ENCODE measurements at places on chromosomes 3 and 15.

GRCh38 chr3:64408770-64409169 lies 183.5 kb upstream of the PRICKLE2 start:
- DNase-seq = no peak

GRCh38 chr3:156761007-156761406 lies 65.1 kb upstream of the LEKR1 start:
- no peak for DNase-seq

- DNase-seq = no peak
Measured at GRCh38 chr15:55695432-55695831, 47.5 kb downstream of the PRTG start.

GRCh38 chr15:46708226-46708625 lies 1009.1 kb upstream of the SEMA6D start:
- no peak for DNase-seq

- DNase-seq = no peak
Measured at GRCh38 chr3:167032267-167032876, 347.7 kb downstream of the ZBBX start.

DNA sequence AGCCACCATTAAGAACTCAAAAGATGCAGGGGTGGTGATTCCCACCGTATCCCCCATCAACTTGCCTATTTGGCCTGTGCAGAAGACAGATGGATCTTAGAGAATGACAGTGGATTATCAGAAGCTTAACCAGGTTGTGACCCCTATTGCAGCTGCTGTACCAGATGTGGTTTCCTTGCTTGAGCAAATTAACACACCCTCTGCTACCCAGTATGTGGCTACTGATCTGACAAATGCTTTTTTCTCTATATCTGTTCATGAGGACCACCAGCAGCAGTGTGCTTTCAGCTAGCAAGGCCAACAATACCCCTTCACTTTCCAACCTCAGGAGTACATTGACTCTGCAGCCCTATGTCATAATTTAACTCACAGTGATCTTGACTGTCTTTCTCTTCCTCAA lies 8.6 kb upstream of the MCF2L2 start:
- no peak for DNase-seq

DNA sequence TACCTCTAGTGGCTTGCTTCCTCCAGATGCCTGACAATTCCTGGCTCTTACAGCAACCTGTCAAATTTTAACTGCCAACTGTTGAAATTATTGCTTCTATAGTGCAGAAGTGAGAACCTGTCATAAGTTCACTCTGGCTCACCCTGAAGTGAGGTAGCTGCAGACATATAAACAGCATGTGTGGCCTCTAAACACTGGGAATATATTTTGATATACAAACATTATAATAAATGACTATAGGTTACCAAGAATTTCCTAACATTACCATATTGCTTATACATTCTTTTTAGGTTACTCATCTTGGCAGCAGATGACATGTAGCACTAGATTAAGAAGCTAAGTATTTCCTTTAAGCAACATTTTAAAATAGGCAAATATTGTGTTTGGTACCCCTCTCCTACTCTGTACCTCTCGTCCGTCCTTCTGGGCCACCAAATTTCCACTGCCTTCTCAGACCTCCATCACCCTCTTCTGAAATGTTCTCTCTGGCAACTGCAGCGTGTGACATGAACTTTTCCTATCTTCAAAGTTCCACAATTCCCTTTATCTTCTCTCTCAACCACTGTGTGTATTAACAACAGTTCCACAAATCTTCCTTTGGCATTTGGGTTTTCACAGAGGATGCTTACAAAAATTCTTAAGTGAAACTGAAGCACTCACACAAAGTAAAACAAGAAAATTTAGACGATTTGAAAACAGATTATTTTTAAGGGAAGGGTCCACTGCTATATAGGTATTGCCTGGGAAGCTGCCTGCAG lies 15.3 kb upstream of the XXYLT1 start:
- no peak for DNase-seq

GRCh38 chr3:69103123-69103522 lies 18.4 kb downstream of the ARL6IP5 start:
- DNase-seq = no peak

DNA sequence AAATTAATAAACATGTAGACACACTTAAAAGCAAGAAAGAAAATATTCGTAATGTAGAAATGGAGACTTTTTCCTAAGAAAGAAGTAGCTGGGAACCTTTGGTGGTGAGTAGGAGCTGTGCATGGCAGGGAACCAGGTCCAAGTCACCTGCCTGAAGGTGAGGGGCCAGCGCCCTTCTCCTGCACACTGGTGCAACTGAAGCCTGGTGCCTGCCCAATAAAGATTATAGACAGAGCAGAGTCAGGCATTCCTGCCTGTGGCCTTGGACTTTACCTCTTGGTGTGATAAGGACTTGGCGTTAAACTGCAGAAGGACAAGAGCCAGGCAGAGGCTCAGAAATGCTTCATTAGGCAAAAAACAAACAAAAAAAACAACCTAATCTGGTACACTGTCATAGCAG lies 14.2 kb downstream of the CFAP91 start:
- DNase-seq = no peak

DNA sequence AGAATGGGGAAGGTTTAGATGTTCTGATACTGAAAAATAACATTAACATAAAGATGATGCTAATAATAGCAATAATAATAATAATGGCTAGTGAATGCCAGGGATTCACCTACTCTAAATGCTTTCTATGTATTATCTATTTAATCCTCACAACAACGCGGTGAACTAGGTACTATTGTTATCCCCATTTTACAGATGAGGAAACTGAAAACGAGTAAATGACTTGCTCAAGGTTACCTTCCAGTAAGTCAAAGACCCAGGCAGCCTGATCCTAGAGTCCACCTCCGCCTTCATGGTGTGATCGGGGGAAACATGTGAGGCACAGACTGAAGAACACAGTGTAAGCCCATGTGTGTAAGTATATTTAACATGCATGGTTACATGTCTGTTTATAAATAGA lies 30.4 kb downstream of the LRRC2 start:
- DNase-seq = no peak

GRCh38 chr3:83625261-83625660 lies 1333.5 kb upstream of the CADM2 start:
- no peak for DNase-seq

DNA sequence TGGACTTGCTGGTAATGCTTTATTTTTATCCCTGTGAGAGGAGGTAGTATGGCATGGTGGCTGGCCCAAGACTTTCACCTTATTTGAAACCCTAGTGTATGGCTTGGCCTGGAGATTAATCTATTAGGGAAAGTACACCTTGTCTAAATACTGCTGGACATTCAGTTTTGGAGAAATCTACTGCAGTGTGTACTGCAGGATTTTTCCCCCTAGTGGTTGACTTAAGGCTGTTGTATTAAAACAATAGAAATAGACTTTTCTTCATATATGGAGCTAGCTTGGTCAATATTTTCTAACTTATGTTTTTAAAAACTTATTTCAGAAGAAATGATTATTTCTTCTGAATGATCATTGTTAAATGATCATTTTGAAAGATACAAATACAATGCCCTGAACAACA lies 13.9 kb upstream of the SLITRK3 start:
- no peak for DNase-seq

GRCh38 chr3:110564674-110565073 lies 506.9 kb upstream of the NECTIN3 start:
- no peak for DNase-seq

DNA sequence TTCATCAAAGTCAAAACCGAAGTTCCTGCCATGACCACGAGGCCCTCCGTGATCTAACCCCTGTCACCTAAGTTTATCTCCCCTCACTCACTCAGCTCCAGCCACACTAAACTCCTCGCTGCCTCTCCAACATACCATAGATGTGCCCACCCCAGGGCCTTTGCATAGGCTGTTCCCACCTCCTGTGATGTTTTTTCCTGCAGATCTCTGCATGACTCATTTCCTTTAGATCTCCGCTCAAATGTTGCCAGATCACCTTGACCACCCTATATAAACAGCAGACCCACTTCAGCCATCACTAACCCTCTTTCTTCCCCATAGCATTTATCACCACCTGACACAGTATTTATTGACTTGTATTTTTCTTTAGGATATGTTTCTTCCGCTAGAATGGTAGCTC lies 58.5 kb downstream of the HRH1 start:
- DNase-seq = no peak

DNA sequence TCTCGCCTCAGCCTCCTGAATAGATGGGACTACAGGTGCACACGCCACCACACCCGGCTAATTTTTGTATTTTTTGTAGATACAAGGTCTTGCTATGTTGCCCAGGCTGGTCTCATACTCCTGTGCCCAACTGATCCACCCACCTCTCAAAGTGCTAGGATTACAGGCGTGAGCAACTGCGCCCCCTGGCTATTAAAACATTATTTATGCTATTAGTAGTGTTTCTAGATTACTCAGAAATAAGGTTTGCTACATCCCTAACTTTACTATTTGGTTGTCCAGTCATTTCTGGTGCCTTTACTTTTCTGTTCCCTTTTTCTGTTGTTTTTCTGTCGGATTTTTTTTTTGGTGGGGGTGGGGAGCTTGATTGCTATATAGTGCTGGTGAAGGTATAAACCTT lies 393.6 kb upstream of the TPM1 start:
- no peak for DNase-seq

DNA sequence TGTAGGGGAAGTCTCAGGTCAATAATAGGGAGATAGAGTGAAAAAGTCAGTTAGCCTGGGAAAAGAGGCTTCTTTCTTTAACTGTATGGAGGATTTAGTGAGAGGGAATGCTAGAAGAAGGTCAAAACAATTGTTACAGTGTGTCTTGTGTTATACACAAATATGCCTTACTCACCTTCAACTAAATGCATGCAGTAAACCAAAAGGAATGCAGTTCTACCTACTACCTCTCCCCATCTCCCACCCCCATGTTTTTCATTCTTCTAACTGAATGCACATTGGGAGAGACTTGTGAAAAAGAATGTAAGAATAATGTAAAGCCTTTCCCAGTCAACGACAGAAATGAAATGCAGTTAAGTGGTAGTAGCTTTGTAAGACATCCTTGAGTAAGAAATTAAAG lies 33.8 kb downstream of the CCDC66 start:
- DNase-seq = no peak

DNA sequence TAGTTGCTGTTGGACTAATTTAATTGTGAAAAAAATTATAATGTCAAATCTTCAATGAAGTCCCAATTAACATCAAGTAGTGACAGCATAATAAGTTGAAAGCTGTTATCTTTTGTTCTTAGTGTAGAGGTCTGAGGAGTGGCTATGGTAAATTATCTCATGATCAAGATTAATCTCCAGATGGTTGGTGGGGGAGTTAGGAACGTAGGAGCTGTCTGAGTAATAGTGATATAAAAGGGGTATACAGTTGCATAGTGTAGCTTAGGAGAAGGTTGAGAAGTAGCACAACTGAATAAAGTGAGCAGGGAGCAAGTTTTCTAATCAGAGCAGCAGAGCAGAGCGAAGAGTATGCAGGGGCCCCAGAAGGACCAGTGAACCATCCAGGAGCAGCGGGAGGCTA lies 19.5 kb downstream of the TMOD2 start:
- DNase-seq = no peak

DNA sequence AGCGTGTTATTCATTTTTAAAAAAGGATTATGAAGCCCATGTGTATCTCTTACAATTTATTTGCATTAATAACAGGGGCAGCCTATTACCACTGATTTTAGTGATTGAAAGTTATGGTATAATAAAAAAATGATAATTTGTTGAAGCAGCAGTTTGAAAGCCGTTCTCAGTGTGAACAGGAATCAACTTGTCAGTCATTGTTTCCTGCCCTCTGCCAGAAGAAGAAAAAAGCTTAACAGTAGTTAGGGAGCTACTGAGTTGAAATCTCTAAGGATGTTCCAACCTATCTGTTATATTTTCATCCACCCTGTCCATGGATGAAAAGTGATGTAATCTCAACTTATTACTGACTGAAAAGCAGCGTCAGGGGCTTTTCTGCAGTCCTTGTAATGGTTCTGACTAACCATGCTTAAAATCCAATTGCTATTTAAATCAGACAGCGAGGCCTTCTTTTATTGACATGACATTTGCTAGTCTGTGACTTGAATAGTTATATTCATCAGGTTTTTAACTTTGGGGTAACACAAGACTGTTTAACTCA lies 486.7 kb downstream of the ROBO2 start:
- DNase-seq = no peak

- DNase-seq = no peak
Measured at GRCh38 chr3:11165476-11165875, 11.2 kb downstream of the HRH1 start.
